Stimulated activated CD8-positive, alpha-beta memory T cell treated with anti-CD3 and anti-CD28 coated beads, Interleukin-7, amount 100 ng/mL, for 1 hour (primary cell): ENCODE measurements at places on chromosomes 13 and 19.

- DNase-seq, result no peak
Observed at GRCh38 chr13:38661010-38661675, 25.7 kb upstream of the FREM2 start.

DNA sequence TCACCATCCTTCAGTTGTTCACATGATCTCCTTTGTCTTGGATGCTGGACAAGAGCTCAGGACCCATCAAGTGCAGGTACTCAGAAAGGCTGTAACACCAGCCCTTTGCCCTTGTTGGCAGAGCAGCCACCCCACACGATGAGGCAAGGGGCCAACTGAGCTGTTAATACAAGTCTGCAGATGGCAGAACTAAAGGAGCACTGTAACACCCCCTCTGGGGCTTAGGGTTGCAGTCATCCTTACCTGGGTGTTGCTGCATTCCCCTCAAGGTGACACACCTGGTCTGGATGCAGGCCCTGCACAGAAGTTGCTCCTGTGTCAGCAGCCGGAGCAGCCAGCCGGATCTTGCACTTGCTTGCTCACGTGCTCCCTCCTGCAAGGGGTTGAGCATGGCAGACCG lies 52.0 kb downstream of the STARD13 start:
- DNase-seq, result no peak

DNA sequence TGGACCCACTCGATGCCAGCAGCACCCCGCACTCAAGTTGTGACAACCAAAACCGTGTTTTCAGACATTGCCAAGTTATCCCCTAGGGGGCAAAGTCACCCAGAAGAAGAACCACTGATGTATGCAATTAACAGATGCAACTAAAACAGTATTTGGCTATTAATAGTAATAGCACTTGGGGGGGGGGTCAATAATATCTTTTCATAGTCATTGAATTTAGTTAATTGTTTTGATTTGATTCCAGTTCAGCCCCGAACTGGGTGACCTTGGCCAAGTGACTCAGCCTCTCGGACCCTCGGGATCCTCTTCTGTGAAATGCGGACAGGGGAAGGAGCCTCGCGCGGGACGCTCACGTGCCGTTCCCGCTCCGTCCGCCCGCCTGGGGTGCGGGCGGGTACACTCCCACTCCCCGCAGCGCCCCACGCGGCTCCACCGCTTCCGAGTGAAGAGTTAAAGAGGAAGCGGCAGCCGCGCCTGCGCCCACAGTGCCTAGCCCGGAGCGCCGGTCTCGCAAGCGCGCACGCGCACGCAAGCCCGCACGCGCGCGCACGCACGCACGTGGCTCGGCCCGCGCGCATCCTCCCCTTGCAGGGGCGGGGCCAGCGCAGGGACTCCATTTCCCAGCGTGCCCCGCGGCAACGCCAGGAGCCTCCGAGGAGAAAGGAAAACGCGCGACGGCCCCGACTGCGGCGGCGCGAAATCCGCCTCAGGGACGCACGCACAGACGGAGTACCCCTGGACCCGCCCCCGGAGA lies 435 bp upstream of the DAZAP1 start:
- DNase-seq, result peak; percentile 99

DNA sequence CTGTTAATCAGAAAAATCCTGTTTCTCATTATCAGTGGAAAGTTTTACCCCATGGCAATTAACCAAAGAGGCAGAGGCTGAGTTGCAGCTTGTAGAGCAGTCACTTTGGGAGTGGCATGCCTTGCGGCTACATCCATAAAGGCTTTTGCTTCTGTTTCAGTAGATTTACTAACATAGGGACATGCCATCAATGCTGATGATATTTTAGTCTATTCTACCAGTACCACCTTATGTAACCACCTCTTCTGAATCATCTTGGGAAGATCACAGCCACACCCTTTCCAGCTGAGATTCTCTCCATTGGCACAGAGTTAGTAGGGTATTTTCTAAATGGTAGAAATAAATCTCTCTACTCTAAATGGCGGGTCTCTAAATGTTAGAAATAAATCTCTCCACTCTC lies 37.5 kb downstream of the POSTN start:
- DNase-seq, result no peak

DNA sequence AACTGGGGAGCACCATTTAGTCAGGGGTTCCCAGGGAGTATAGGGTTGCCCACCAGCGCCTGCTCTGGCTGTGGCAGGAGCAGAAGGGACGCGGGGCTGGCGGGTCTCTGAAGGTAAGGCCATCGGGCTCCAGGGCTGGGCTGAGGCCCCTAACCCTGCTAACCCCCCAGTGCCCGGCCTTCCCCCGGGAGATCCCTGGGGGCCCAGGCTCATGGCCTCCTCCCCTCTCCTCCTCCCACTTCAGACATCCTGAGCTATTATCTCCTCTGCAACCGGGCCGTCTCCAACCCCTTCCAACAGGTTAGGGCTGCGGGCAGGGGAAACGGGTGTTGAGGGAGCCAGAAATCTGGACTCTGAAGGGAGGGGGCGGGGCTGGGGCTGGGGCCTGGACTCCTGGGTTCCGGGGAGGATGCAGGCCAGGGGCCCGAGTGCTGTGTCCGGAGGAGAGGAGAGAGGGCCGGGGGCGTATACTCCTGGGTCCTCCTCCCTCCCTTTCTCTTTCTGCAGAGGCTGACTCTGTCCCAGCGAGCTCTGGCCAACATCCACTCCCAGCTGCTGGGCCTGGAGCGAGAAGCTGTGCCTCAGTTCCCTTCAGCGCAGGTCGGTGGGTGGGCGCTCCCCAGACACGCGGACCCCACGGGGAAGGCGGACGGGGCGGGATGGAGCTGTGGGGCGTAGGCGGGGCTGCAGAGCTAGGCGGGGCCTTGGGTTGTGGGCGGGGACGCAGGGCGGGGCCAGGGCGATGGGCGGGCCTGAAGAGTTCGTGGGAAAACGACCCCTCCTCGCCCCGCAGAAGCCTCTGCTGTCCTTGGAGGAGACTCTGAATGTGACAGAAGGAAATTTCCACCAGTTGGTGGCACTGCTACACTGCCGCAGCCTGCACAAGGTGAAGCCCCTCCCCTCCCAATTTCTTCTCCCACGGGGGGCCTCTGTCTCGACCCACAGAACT lies 15.3 kb downstream of the TTYH1 start:
- no peak for DNase-seq

DNA sequence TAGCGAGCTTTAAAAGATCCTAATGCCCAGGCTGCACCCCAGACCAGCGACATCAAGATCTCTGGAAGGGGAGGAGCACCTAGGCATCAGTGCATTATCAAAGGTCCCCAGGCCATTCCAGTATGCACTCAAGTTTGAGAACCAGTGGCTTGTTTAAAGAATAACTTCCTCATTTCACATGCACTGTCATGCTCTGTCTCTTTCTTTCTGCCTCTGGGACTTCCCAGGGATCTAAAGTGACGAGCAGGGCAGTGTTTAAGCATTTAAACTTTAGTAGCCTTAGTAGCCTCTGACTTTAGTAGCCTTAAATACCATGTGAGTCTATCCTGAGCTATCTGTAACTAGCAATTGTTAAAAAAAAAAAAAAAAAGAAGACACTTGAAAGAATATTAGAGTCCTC lies 8.9 kb upstream of the FARP1 start:
- no peak for DNase-seq
